ENCODE measurements at places on chromosomes 7 and 10. TPM values are rescaled to one million over a fixed set of nuclear protein-coding genes. Genes with fewer than 3 reads are reported as not detected.

CALHM1 gene
- not detected for polyA plus RNA-seq

SMIM30 gene
- 49.1 TPM for polyA plus RNA-seq

MAGI2 gene
- polyA plus RNA-seq: not detected

AFAP1L2 gene
- 2.6 TPM for polyA plus RNA-seq

AMPH gene
- not detected for polyA plus RNA-seq

POLR2J2 gene
- 1.4 TPM for polyA plus RNA-seq
